ENCODE measurements at places on chromosomes 12 and 14.

DNA sequence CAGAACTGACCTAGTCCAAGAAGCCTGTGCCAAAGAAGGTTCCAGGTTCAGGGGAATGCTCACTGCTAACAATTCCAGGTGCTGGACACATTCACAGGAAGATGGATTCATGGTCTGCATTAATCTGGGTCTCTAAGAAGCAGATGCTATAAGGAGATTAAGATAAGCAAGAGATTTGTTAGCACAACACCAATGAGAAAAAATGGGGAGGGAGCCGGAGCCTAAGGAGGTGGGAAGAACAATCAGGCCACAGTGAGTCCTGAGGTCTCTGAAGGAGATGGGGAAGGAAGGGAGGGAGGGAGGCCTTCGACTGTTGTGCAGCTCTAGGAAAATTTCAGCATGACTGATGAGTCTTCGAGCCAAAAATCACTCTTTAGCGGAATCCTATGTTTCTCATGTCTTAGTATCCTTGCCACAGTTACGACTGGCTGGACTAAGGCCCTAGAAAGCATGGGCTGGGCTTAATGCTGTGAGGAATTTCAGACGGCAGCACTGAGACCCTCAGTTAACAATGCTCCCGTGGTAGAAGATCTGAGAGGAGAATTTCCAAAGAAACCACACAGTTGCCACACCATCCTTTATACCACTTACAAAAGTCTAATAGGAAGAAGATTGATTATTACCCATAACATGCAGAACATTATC lies 31.5 kb upstream of the PTGDR start:
- DNase-seq = no peak

GRCh38 chr14:71966528-71966927 lies 34.3 kb downstream of the RGS6 start:
- no peak for DNase-seq

GRCh38 chr12:119727600-119728443 lies 59.9 kb downstream of the PRKAB1 start:
- no peak for DNase-seq

DNA sequence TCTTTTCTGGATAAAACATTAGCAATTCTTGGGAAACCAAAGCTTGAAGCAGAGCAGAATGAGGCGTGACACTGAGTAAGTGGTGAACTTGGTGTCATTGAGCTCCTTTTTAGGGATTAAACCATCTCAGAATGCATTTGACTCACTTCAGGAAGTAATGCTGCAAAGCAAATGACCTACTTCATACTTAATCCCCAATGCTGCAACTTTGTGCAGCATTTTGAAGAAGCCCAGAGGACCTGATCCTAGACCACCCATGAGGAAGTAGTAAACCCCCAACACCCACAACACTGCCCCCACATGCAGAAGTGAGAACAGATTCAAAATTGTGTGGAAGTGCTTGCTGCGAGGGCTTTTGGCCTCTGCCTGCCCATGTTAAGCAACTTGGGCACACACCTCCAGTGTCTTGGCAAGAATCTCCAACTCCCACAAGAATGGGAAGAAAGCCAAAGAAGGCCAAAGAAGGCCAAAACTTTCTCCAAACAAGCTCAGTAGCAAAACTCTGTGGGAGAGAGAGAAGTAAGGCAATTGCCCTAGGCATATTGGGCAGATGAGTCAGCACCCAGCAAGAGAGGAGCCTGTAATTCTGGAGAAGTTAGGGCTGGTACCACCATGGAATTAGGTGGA lies 69.2 kb upstream of the ETV6 start:
- peak; percentile 48 for DNase-seq

DNA sequence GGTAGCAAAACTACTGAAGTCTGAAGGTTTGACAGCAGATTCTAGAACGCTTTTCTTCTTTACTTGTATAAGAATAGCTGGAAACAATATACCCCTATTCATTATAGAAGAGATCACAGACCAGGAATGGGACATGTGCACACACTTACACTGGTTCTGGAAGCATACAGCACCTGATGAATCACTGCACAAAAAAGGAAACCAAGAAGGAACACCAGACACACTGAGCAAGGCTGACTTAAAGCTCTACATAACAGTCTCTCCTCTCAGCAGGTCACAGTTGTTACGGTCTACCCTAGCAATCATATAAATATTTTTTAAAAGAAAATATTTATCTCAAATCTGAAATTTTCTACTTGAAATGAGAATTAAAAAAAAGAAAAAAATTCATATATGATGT lies 13.5 kb downstream of the ATP2B1 start:
- no peak for DNase-seq

DNA sequence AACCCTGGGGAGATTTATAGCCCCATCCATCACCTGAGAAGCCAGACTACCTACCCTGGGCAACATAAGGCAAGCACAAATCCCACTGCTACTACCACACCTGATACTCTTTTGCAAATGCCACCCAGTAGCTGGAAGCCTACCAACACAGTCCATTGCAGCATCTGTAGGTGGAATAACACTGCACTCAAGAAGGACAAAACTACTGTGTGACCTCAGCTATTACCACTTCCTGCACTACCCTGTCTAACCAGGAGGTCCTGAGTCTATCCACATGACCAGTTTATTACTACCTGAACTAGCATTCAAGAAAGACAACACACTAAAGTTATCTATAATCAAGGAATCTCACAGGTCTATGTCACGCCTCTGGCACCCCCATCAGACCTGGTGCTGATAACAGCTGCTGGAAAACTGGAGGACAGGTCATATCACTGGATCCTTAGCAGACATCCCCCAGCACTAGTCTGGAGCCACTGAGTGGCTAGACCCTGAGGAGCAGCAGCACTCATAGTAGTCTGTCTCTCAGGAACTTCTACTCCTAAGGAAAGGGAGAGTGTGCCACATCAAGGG lies 2.9 kb upstream of the CLEC1A start:
- DNase-seq = no peak

- DNase-seq = no peak
These were observed 285.3 kb downstream of the DPF3 start for GRCh38 chr14:72608391-72609204.

DNA sequence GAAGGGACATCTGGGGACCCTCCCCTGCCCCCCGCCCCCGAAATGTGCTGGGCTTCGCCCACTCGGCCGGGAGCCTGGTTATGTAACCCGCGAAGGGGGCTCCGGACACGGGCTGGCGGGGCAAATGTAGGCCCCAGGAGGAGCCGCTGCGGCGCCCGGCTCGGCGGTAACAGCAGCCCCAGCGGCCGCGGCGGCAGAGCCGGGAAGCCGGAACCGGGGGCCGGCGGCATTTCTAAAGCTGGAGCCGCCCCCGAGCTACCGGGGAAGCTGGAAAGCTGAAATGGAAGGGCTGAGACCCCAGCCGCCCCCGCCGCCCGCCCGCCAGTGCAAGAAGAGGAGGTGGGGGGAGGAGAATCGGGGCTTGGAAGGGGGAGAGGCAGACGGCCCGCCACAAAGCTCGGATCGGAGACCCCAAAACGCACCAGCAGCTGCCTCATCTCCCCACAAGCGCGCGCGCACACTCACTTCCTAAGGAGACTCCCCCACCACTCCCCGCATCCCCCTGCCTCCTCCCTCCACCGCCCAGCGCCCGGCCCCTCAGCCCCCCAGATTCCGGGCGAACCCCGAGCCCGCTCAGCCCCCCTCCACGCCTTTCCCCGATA lies 1.5 kb downstream of the KDM2B start:
- DNase-seq = no peak

DNA sequence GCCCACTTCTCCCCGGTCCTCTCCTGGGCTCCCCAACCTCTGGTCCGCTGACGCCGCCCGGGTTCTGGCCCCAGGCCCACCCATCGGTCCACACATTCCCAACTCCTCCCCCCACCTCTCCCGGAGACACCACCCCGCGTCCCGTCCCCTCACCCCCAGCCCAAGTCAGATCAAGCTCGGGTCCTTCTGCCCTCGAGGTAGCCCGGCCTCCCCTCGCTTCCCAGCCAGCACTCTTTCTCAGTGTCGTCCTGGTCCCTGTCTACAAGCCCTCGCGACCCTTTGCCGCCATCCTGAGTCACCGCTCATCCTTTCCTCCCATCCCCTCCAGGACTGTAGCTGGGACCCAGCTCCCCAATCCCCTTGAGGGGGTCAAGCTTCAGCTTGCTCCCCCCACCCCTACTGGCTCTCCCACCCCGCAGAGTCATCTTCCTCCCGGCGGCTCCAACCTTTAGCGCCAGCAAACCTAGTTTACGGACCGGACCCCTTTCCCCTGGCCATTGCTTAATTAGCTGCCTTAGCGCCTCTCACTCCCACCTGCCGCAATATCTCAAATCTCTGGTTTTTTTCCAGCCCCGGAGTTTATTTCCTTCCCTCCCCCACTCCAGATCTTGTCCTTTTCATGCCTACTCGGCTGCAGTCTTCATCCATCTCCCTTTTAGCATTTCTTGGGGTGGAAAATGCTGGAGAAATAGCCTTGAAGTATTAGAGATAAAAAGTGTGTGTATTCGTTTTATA lies 1.1 kb downstream of the PPP4R4 start:
- no peak for DNase-seq

DNA sequence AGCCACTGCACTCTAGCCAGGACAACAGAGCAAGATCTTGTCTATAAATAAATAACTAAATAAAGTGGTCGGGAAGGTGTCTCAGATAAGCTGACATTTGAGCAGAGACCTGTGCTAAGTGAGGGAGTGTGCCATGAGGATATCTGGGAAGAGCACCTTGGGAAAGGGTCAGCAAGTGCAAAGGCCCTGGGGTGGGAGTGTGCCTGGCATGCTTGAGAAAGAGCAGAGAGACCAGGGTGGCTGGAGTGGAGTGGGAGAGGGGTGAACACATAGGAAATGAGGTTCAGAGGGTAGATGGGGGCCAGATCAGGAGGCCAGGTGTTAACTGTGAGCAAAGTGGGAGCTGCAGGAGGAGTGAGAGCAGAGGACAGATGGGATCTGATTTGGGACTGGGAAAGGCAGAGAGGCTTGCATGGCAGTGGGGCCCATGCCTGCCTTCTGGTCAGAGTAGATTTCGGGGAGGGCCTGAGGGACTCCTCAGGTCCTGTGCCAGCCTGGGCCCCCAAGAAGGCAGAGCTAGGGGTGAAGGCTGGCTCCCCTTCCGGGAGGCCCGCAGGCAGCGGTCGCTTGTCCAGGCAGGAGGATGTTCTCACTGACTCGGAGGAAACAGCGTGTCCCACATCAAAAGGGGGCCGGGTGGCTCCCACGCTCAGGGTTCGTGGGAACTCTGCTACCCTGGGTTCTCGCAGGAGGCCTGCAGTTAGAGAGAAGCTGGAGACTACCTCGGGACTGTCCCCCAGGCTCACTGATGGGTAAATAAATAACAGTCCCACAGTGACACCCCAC lies 32.6 kb downstream of the DTX1 start:
- no peak for DNase-seq

DNA sequence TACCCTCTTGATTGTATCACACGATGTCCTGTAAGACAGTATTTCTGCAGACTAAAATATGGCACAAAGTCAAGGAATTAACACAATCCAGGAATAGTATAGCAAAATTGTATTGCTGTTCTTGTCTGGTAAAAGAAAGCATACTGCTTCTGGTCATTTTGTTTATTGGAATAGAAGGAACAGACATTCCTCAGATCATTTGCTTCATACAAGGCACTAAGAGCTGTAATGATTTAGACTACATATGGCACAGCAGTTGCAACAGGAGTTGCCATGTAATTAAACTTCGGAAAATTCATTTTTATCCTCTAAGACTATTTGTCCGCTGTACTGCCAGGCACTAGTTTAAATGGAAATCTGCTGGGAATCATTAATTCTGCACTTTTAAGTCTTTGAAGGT lies 7.6 kb upstream of the KERA start:
- DNase-seq = no peak

DNA sequence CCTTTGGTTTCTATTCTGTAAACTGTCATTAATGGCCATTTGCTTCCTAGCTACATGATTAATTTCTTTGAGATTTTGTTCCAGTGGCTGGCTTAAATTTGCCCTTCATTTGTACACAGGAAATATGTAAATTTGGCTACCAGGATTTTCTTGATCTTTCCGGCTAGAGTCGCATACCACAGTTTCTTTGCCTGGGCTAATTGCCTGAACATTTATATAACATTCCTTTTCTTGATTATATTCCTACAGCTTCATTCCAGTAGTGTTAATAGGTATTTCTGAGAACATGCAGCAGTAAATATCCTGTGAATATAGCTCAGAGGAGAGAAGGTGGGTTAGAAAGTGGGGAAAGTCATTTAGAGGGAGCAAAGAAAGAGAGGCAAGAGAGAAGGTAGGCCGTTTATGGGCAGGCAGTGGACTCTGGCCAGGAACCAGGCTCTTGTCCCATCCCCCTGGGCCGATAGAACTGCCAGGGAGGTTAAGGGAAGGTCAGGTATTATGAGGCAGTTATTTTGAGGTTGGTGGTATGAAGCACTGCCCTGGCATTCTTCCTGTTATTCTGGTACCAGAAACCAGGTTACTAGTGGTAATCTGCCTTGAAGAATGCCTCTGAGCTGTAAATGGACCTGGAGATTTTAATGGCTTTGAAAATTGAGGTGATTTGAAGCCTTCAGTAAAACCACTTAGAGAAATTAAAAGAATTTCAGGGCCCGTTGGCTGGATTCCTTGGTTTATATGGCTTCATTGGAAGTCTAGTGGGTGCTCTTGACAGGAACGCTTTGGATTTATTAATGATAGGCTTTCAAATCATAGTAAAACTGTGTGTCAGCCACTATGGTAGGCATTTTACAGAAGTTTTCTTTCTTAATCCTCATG lies 4.4 kb downstream of the RNF10 start:
- DNase-seq = no peak

DNA sequence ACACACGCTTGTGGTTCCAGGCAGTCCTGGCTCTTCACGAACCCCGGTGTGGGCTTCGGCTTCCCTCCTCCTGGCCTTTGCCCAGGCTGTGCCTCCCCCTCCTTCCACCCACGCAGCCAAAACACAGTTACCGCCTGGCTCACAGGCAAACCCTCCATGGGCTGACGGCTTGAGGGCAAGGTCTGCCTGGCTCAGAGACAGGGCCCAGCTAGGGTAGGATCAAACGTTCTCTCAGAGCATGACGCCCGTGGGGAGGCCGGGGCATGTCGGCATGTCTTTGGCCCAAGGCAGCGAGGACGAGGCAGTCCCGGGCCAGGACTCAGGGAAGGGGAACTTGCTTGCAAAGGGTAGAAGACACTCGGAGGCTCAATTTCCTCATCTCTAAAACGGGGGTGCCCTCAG lies 2.1 kb downstream of the SLC25A47 start:
- no peak for DNase-seq

GRCh38 chr12:127555071-127555470 lies 711.9 kb upstream of the TMEM132C start:
- DNase-seq = no peak

DNA sequence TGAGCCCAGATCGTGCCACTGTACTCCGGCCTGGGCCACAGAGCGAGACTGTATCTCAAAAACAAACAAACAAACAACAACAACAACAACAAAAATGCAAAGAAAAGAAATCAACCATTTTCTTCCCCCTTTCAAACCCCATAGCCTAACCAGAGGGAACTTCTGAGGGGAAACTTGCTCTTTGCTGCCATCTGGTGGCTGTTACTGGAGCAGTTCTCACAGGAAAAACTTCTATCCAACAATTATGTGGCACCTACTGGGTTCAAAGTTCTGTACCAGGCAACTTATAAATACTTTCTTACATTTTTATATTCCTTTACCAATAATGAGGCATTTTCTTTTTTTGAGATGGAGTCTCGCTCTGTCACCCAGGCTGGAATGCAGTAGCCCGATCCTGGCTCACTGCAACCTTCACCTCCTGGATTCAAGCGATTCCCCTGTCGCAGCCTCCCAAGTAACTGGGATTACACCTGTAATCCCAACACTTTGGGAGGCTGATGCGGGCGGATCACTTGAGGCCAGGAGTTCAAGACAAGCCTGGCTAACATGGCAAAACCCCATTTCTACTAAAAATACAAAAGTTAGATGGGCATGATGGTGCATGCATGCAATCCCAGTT lies 50.9 kb upstream of the BICDL1 start:
- peak; percentile 75 for DNase-seq

- DNase-seq = no peak
These were observed 145.3 kb upstream of the GRIN2B start for GRCh38 chr12:14126692-14127091.
